Omental fat pad (tissue), 4 donors: ENCODE measurements at places on chromosomes 7 and 10. TPM values are rescaled to one million over a fixed set of nuclear protein-coding genes. Genes with fewer than 3 reads are reported as not detected.

TAF3 gene
- total RNA-seq = 4.9 TPM

UBE2D1 gene
- total RNA-seq = 15.6 TPM

TMEM225B gene
- 0.95 TPM for total RNA-seq

MAT1A gene
- not detected for total RNA-seq

CALML3 gene
- total RNA-seq = not detected

PDE6C gene
- total RNA-seq = not detected

NEBL gene
- 17.4 TPM for total RNA-seq

EFCAB10 gene
- total RNA-seq = not detected

PRSS37 gene
- total RNA-seq = not detected

LRRC4 gene
- total RNA-seq = 0.96 TPM

AKR1B15 gene
- total RNA-seq = not detected

UPK3B gene
- 44.3 TPM for total RNA-seq

FAM131B gene
- total RNA-seq = 0.79 TPM

BTBD16 gene
- total RNA-seq = 0.37 TPM

CACNB2 gene
- total RNA-seq = 2.0 TPM

NME8 gene
- not detected for total RNA-seq

ITPRID1 gene
- total RNA-seq = not detected

CFAP58 gene
- 0.19 TPM for total RNA-seq

NACAD gene
- total RNA-seq = 4.4 TPM

CTNNA3 gene
- total RNA-seq = 1.3 TPM

UCMA gene
- not detected for total RNA-seq

ADCYAP1R1 gene
- 21.3 TPM for total RNA-seq

NRCAM gene
- total RNA-seq = 6.5 TPM

ARHGEF5 gene
- 21.3 TPM for total RNA-seq

CD36 gene
- 2,312 TPM for total RNA-seq

GIMAP6 gene
- total RNA-seq = 47.3 TPM

BAIAP2L1 gene
- 2.5 TPM for total RNA-seq

PITX3 gene
- total RNA-seq = not detected

ORC5 gene
- total RNA-seq = 19.9 TPM

COBL gene
- total RNA-seq = 27.7 TPM

CALHM3 gene
- not detected for total RNA-seq

ZNF488 gene
- total RNA-seq = not detected

AKR1D1 gene
- total RNA-seq = not detected

GDF10 gene
- 0.56 TPM for total RNA-seq

STEAP4 gene
- total RNA-seq = 47.9 TPM

OR2A5 gene
- not detected for total RNA-seq

LBX1 gene
- not detected for total RNA-seq

LRIT1 gene
- total RNA-seq = not detected

PRLHR gene
- not detected for total RNA-seq

GPNMB gene
- 91.3 TPM for total RNA-seq

TMEM213 gene
- not detected for total RNA-seq

IFT22 gene
- total RNA-seq = 21.4 TPM

ZNF467 gene
- total RNA-seq = 15.8 TPM

PDE1C gene
- 20.6 TPM for total RNA-seq

ARHGAP21 gene
- total RNA-seq = 110 TPM

UMAD1 gene
- total RNA-seq = 11.7 TPM

ODAD2 gene
- total RNA-seq = 0.31 TPM

PANK1 gene
- 0.74 TPM for total RNA-seq

COL13A1 gene
- not detected for total RNA-seq

SLC26A5 gene
- total RNA-seq = 0.47 TPM

ZNF107 gene
- 4.5 TPM for total RNA-seq

SEMA3E gene
- total RNA-seq = 1.4 TPM

PAPSS2 gene
- 75.8 TPM for total RNA-seq

RHOBTB1 gene
- total RNA-seq = 14.3 TPM

LRRC17 gene
- total RNA-seq = not detected

CREB5 gene
- total RNA-seq = 31.1 TPM

ANKRD61 gene
- total RNA-seq = 0.28 TPM

DYNC1I1 gene
- total RNA-seq = 1.7 TPM
